Airway epithelial cell (primary cell): ENCODE measurements at places on chromosomes 11 and 22. TPM values are rescaled to one million over a fixed set of nuclear protein-coding genes. Genes with fewer than 3 reads are reported as not detected.

CD3G gene
- total RNA-seq, result not detected in 2 replicates

TUB gene
- 0.51 and 1.3 TPM in 2 replicates for total RNA-seq

PARVG gene
- not detected in 2 replicates for total RNA-seq

ISX gene
- total RNA-seq, result not detected in 2 replicates

SHISAL1 gene
- total RNA-seq, result 0.63 and 0.84 TPM in 2 replicates

PHF21B gene
- not detected in 2 replicates for total RNA-seq

ASRGL1 gene
- not detected in 2 replicates for total RNA-seq

KRTAP5-2 gene
- not detected in 2 replicates for total RNA-seq

OR56B1 gene
- total RNA-seq, result not detected in 2 replicates

HIPK3 gene
- total RNA-seq, result 27.7 and 31.0 TPM in 2 replicates

FGF3 gene
- not detected in 2 replicates for total RNA-seq

CRYBB3 gene
- total RNA-seq, result 0.56 TPM in 1 of 2 replicates, not detected in the other

OR51L1 gene
- not detected in 2 replicates for total RNA-seq

TSSK2 gene
- not detected in 2 replicates for total RNA-seq

ZFP91 gene
- 30.9 and 38.4 TPM in 2 replicates for total RNA-seq

PDGFD gene
- total RNA-seq, result 0.28 and 1.9 TPM in 2 replicates

FJX1 gene
- 72.9 and 76.9 TPM in 2 replicates for total RNA-seq

KIRREL3 gene
- not detected in 2 replicates for total RNA-seq

C1QTNF5 gene
- total RNA-seq, result 0.07 TPM in 1 of 2 replicates, not detected in the other

LRRN4CL gene
- total RNA-seq, result 0.09 and 0.28 TPM in 2 replicates

MRGPRX4 gene
- total RNA-seq, result not detected in 2 replicates
